ENCODE measurements at places on chromosomes 7 and 10. TPM values are rescaled to one million over a fixed set of nuclear protein-coding genes. Genes with fewer than 3 reads are reported as not detected.

DNA sequence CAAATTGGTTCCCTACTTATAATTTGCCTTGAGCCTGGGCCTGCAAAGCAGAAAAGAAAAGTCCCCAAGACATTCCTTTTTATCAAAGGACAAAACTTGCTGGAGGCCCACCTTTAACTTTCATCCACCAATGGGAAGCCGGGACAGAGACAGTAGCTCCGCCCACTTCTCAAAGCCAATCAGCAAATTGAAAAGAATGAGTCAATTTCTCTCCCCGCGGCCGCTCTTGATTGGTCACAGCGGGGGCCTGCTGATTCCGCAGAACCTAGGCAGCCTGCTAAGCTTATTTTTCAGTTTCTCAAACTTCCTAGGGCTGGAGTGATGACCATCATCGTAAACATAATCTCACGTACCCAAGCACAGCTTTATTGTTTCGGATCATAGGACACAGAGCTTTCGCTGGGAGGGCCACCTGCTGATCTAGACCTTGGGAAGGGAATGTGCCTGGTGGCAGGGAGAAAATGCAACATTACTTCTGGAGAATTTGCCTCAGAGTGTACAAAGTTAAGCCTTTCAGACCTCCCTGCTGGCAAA, at the start of gene SLC13A4:
Gene SLC13A4 (minus strand): TSS at position 51 of the 534 bp plus-strand sequence. CDS start 690 bp downstream, outside the sequence.
- H3K36me3 ChIP-seq, result no peaks in the 10 kb centered on the region
- no peak for DNase-seq
- no peak within 1 kb of the TSS for H3K4me3 ChIP-seq
- H3K27me3 ChIP-seq, result peaks cover 11% of the 10 kb centered on the region
- H3K4me1 ChIP-seq, result no peaks in the 10 kb centered on the region

DNA sequence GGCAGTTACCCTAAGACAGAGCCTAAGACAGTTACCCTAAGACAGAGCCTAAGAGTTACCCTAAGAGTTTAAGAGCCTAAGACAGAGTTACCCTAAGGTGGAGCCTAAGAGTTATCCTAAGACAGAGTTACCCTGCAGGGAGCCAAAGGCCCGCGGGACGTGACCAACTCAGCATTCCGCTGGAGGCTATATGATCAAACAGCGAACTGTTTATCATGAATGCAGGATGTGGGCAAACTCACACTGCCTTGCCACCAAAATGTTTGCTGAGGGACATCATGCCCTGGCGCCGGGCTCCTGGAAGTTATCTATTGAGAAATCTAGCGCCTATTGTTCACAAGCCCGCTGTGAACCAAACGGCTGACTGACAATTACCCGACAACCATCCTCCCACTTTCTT, 49.9 kb downstream of the BLVRA start:
- DNase-seq, result no peak
- H3K4me3 ChIP-seq, result no peak overlapping the region
- H3K27ac ChIP-seq, result no peak overlapping the region
- H3K36me3 ChIP-seq, result peaks cover 27% of the 10 kb centered on the region
- H3K27me3 ChIP-seq, result peaks cover 10% of the 10 kb centered on the region
- peaks cover 6% of the 10 kb centered on the region for H3K4me1 ChIP-seq

GRCh38 chr7:80642871-80643270, 4.4 kb downstream of the CD36 start:
- DNase-seq, result no peak
- no peak overlapping the region for H3K4me3 ChIP-seq
- no peaks in the 10 kb centered on the region for H3K4me1 ChIP-seq
- H3K27ac ChIP-seq, result no peak overlapping the region
- H3K36me3 ChIP-seq, result no peaks in the 10 kb centered on the region
- H3K27me3 ChIP-seq, result no peaks in the 10 kb centered on the region

Gene CALML5
- not detected for total RNA-seq

Data from activated CD4-positive, alpha-beta memory T cell treated with anti-CD3 and anti-CD28 coated beads, Interleukin-2, amount 10 ng/mL, durations not matched to agents 7 days and 5 days (primary cell).